ENCODE measurements at places on chromosomes 2 and 18. TPM values are rescaled to one million over a fixed set of nuclear protein-coding genes. Genes with fewer than 3 reads are reported as not detected.

Gene HAAO
- 1.9 TPM for total RNA-seq

Gene CYRIA
- 5.1 TPM for total RNA-seq

Gene PSD4
- 3.4 TPM for total RNA-seq

- DNase-seq: no peak
These were observed 36.8 kb downstream of the MYT1L start for GRCh38 chr2:2294183-2294690.

Gene PLA2R1
- total RNA-seq: 3.4 TPM

DNA sequence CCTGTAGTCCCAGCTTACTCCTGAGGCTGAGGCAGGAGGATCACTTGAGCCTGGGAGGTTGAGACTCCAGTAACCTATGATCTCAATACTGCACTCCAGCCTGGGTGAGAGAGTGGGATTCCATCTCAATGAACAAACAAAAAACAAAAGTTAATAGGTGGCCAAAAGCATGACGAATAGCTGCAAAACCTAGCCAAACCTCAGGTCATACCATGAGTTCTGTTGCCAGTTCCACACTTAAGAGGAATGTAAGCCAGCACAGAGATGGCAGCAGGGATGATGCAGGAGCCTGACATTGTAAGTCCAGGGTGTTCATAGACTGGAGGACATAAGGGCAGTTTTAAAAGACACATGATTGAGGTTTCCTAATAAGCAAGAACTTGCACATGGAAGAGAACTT is 55.3 kb upstream of the RMDN2 start:
- DNase-seq: no peak

DNA sequence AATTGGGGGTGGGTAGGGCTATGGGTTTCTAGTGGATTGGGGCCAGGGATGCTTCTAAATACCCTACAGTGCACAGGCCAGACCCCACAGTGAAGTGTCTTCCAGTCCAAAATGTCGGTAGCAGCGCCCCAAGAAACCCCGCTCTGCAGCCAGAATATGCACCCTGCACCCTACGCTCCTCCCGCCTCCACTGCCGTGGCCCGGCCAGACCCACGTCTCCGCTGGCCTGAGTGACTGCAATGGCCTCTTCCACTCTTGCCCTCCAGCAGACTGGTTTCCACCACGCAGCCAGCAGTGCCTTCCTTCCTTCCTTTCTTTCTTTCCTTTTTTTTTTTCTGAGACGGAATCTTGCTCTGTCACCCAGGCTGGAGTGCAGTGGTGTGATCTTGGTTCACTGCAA is 91.4 kb upstream of the TAF1B start:
- no peak for DNase-seq

DNA sequence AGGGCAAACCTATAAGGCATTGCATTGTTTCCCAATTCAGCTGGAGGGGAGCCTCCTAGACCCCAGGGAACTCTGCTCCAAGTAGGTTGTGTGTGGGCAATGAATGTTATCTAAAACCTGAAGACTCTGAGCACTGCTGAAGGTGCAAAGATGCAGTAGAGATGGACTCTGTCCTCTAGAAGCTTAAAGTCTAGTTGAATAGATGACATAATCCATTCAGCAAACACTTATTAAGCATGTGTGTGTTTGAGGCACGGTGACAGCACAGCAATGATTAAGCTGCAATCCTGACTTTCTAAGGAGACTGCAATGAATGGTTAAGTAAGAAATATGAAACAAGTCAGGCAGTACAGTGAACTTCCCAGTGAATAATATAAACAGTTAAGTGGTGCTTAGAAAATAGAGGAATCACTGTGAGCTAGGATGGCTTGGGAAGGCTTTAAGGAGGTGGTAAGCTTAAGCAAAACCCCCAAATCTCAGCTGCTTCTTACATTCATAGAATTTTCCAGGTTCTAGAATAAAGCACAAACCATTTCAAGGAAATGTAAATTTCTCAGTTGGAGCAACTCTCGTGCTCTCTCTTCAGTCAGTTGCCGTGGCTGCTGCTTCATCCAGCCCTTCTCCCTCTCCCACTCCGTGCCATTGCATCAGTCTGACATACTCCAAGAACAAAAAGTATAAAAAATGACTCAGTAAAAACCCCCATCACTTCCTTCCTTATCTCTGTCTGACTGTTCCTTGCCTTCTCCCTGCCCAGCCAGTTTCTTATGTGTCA is 19.1 kb downstream of the MXD1 start:
- DNase-seq: no peak

- DNase-seq: no peak
These were observed 143.2 kb upstream of the KYNU start for GRCh38 chr2:142734231-142734630.

DNA sequence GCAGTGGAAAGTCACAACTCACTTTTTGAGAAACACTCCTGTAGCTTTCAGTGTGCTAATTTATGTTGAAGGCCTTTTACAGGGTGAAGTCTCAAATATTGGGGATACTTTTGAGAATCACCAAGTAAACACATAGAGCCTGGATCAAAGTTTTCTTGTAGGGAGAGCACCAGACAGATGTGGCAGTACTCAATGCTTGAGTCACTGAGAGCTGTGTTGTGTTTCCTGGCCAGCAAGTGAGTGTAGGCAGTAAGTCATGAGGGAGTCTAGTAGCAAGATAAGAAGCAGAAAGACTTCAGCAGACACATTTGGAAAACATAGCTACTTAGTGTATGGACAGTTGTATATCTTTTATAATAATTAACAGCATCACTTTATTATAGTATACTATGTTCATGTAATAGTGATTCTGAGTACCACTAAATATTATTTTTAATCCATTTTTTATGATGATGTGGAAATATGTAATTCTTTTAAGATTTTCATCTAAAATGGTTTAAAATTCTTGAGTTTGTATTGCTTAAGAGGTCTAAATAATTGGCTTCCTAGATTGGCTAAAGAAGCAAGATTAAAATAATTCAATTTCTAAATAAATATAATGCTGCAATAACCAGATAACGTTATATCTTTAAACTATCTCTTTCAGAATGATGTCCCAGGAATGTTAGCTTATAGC is 12.8 kb downstream of the PSMD1 start:
- DNase-seq: no peak

DNA sequence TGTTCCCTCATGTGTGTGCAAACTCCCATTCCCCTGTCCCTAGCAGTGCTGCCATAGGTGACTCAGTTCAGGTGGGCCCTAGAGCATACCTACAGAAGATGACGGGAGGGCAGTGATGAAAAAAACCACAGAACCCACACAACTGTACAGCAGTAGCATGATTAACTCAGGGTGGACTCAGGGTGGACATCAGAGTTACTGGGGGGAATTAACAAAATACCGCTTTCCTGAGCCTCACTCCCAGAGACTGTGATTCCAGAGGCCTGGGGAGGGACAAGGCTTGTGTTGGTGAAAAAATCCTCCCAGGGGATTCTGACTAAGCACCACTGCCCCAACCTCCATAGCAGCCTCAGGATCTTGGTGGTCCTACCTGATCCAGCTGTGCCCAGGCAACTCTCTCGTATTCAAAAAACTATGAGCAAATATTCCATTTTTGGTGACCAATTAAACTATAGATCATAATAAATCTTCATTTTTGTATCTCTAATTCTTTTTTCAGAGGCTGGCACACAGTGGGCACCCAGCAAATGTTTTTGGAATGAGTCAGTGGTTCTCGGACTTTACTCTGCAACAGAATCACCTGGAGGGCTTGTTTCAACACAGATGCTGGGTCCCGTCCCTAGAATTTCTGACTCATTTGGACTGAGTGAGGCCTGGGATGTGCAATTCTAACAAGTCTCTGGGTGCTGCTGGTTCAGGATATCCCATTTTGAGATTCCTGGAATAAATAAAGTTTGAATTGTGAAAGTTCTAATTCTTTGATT is 84.1 kb upstream of the NABP1 start:
- no peak for DNase-seq

Gene LYG1
- total RNA-seq: 0.57 TPM

Gene KCNJ3
- 2.6 TPM for total RNA-seq

- no peak for DNase-seq
These were observed 289.4 kb downstream of the MTX2 start for GRCh38 chr2:176558574-176559140.

DNA sequence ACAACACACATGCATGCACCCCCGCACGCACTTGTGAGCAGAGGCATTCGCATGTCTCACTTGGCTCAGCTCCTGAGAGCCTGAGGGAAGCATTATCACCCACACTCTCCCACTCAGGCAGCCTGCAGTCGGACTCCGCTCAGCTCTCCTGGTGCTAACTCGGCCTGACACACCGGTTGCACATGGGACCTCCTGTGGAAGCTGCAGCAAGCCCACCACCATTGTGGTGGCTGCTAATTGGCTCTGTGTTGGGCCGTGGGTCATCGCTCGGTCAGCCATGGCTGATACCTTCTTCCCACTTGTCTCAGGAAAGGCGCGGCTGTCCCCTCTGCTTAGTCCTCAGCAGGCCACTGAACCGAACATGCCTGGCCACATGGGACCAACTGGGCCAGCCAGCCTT is 13.7 kb upstream of the TEX261 start:
- DNase-seq: no peak

- DNase-seq: no peak
These were observed 98.0 kb downstream of the TRABD2A start for GRCh38 chr2:84782717-84783442.

GRCh38 chr2:170276925-170277629 is 99.1 kb downstream of the MYO3B start:
- no peak for DNase-seq

DNA sequence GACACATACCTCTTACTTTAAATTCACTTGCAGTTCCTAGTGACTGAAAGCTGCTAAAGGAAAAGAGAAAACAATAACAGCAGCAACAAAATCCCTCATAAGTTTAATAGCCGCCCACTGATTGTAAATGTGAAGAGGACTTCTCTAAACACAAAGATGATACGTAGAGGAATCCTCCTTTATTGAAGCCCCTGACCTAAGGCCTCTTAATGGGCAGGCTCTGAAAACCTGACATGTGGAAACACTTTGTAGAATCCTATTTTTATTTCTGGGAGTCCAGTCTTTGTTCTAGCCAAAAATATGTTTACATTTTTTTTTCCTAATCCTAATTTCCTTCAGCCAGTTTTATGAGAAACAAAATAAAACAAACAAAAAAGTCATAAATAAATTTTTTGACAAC is 1277.7 kb upstream of the CELF4 start:
- DNase-seq: no peak

Gene RAPGEF4
- 9.0 TPM for total RNA-seq

Gene RUFY4
- total RNA-seq: not detected

GRCh38 chr2:158510887-158511286 is 54.1 kb downstream of the PKP4 start:
- DNase-seq: no peak

- no peak for DNase-seq
These were observed 789.7 kb upstream of the RAB6C start for GRCh38 chr2:129189617-129190319.

- no peak for DNase-seq
These were observed 108.1 kb downstream of the LYPD6 start for GRCh38 chr2:149438330-149438960.

DNA sequence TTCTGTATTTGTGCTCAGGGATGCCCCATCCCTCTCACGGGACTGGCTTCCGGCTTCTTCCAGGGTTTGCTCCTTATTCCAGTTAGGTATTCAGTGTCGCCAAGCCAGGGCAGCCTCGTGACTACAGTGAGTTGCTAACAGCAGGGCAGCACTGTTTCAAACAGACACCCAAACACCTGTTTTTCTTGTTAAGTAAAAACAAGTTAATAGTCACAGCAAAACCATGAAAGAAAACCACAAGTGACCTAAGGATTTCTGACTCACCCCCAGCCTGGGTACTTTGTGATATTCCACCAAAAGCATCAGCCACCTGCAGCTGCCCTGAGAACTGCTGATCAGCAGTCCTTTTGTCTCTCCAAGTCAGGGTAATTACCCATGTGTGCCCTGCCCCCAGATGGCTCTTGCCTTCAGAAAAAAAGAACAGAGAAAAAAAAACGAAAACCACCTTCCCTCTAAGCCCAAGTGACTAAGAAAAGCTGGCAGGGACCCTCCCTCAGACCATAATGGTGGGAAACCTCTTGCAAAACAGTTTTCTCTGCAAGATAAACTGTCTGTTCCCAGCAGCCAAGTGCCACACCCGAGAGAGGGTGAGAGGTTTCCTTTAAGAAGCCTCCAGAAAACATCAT is 178.2 kb downstream of the ANAPC1 start:
- DNase-seq: no peak

DNA sequence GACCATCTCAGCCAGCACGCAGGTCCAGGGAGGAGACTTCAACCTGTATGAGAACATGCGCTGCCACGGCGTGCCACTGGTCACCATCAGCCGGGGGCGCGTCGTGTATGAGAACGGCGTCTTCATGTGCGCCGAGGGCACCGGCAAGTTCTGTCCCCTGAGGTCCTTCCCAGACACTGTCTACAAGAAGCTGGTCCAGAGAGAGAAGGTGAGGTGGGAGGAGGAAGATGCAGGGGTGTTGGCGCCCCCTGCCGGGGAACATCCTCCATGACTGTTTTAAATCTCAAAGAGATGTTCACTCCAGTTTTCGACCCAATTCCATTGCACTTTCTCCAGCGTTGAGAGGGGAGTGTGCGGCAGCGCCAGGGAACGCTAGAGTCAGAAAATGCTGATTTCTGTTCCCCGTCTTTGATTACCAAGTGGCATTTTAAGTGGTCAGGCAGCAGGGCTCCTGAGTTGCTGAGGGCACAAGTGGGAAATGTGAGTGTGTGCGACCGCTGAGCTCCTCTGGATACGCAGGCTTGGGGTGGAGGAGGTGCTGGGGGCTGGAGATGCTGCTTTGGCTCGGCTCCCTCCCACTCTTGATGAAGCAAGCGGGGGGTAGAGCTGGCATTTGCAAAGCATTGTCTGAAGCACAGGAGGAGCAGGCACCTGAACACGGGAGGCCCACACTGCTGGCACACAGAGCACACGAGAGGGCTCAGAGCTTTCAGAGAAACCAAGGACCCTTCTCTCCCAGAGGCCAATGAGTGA is 27.7 kb upstream of the MAPRE3 start:
- DNase-seq: peak; percentile 85

Gene BABAM2
- total RNA-seq: 53.0 TPM

- no peak for DNase-seq
These were observed 247.6 kb downstream of the RPRM start for GRCh38 chr2:153230977-153231376.

Gene UGT1A4
- not detected for total RNA-seq

GRCh38 chr18:76426737-76427305 is 68.2 kb downstream of the ZNF516 start:
- DNase-seq: no peak

- no peak for DNase-seq
These were observed 51.9 kb downstream of the SLC16A14 start for GRCh38 chr2:230016844-230017243.

- no peak for DNase-seq
These were observed 78.7 kb upstream of the RGPD5 start for GRCh38 chr2:109715313-109715805.

Gene NAT8
- not detected for total RNA-seq

DNA sequence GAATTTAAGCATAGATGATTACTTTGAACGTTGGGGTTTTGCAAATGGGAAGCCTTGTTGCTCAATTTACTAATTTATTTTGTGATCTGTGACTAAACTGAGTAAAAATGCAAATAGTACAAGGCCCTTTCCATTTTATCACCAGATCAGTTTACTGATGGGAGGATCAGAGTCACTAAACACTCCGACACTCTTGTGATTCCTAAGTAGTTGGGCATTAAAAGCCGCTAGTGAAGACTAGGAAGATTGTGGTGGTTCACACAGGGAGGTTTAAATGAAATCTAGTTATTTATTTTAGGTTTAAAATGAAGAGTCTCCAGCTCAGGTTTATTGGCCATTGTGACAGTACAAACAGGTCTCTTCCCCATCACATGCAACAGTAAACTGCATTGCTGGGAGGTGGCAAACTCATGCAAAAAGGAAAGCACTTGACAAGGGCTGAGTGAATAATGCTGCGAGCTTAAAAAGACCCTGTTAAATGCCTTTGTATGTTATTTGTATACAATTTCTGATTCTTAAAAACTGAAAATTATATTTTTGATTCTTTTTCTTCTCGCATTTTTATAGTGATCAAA is 394.8 kb upstream of the FANCL start:
- no peak for DNase-seq

All from Right ventricle myocardium inferior (tissue), 1 donor.